ENCODE measurements at places on chromosomes 7 and 10.

- no peak for DNase-seq
These were observed 103.5 kb upstream of the PRSS1 start for GRCh38 chr7:142645777-142646176.

GRCh38 chr10:10438335-10439100 lies 579.2 kb upstream of the CELF2 start:
- no peak for DNase-seq

- DNase-seq: no peak
These were observed 131.3 kb downstream of the ADK start for GRCh38 chr10:74282151-74282847.

- no peak for DNase-seq
These were observed 18.0 kb downstream of the SPAG6 start for GRCh38 chr10:22363305-22363704.

GRCh38 chr10:123309731-123310130 lies 155.5 kb downstream of the BUB3 start:
- no peak for DNase-seq

DNA sequence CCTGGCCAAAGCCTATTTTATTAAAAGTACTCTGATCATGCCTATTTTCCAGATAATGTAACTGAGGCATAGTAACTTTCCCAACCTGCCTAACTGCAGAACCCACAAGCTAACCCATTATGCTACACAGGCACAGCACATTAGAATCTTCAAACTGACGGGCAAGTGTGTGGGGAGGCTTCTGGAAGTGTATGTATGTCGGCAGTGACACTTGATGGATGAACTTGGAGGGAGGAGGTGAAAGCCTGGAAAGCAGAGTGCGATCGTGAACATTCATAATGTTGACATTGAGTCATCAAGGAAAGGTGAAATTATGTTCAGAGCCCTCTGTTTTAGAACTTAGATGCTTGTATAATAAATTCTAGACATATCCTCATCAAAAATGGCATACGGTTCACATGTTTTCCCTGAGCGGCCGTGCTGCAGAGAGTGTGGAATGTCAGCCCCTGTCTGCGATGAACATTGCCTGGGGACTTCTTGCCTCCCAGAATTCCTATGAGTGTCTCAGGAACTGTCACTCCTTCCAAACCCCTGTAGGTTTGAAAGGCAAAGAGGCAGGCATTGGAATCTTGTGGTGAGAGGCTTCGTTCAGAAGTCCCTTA lies 102.4 kb downstream of the SLIT1 start:
- no peak for DNase-seq

GRCh38 chr7:149153346-149153745 lies 6.1 kb downstream of the ZNF398 start:
- no peak for DNase-seq

DNA sequence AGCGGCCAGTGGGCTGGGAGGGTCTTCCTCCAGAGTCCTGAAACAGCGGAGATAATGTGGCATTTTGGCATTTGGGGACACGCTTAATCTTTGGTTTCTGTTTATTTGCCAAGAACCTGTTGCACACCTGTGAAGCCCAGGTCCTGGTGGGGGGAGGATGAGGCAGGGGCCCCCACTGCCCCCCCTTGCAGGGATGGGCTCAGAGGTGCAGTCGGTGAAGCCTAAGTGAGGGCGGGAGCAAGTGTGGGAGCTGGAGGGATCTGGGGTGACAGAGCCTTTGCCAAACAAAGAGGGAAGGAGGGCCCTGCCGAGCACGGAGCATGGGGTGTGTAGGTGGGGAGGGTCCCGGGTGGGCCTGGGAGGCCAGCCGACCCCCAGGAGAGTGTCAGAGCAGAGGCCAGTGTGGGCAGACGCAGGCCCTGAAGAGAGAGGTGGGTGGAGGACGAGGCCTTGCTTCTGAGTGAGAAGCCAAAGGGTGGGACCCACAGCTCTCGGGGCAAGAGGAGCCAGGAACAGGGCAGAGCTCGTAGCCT lies 62.1 kb upstream of the ADGRA1 start:
- DNase-seq: no peak

DNA sequence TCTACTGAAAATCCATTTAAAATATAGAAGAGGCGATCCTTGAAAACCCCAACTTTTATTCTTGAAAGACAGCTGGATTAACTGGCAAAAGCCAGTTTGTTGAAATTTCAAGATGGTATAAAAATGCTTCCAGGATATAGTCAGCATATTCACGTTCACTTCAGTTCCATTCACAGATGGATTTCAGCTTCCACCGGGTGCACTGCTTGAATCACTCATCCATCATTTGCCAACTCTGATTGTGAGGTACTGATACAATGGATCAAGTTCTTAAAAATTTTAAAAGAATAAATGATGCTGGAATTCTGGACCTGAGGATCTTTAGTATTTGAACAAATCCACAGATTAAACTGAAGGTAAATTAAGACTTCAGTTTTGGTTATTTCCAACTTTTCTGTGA lies 2.4 kb downstream of the PURB start:
- DNase-seq: no peak

DNA sequence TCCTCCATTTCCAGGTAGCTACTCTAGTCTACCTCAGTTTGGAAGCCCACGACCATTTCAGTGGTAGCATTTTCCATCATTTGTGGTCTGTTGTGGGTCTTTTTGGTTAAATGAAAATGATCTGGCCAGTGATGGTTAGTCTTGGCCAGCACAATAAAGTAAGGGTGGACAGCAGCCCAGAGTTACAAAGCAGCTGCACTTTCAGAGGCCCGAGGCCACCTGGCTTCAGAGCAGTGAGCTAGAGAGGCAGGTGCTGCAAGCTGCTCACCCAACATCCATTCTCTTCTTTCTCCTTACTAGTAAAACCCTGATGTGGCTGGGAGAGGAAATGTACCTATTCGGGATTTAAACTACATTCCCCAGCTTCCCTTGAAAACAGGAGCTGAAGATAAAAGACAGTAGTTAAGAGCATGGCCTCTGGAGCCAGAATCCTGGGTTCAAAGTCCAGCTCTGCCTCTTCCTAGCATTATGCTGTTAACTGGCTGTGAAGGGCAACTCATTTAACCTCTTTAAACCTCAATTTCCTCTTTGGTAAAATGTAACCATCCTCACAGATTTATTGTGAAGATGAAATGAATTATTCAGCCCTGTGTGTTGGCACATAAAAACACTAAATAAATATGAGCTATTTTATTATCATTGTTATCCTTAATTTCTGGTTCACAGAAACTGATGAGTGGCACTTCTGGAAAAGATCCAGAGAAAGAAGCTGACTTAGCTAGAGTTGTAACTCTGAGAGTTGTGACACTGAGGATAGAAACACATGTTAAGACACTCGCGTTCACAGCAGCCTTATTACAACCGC lies 517.4 kb downstream of the PARD3 start:
- DNase-seq: no peak

DNA sequence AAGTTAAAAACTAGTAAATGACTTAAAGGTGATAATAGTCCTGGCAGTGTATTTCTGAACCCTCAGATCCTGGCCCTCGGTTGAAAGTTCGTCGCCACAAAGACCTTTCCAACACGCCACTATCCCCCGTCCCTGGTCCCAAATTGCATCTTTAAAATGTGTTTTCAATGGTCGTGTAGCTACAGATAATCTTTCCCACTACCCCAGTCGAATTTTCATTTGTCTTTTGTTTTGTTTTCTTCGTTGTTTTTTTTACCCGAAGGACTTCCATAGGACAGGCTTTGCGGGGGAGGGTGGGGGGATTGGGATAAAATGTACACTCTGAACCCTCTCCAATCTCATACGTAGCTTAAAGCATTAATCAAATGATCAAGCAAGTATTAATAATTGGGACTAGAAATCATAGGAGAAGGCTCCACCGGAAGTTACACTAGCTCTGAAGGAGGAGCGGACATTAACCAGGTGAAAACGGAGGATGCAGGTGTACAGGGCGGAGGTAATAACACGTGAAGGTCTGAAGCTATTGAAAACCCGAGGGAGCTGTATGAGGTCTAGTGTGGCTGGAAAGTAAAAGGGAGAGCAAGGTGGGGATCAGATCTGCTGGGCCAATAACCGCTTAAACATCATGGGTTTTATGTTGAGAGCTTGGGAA lies 32.8 kb upstream of the PHF14 start:
- DNase-seq: peak; percentile 4
